Non-pigmented ciliary epithelial cell (primary cell): ENCODE measurements at places on chromosomes 1 and 21.

DNA sequence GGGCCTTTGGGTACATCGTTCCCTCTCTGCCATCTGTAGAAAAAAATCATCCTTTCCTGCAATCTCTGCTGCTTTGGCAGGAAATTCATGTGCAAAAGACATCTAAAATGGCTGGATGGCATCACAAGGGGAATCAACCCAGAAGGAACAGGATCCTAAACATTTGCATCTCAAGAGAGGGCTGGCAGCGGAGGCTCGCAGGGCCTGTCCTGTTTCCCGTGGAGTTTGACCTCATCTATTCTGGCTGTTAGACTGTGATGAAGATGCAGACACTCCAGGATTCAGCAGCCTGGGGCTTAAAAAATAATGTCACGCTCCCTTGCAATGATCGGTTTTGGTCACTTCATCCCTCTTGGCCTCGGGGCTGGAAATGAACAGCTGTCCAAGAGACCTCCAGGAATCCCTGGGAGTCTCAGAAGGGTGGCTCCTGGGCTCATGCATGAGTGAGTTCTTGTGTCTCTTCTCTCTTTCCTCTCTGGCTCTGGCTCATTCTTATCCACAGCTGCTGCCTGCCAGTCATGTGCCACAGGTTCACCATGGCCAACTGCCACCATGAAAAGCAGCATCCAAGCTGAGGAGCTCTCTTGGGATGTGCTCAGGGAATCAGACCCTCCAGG lies 16.1 kb upstream of the PCP4 start:
- DNase-seq, result no peak

DNA sequence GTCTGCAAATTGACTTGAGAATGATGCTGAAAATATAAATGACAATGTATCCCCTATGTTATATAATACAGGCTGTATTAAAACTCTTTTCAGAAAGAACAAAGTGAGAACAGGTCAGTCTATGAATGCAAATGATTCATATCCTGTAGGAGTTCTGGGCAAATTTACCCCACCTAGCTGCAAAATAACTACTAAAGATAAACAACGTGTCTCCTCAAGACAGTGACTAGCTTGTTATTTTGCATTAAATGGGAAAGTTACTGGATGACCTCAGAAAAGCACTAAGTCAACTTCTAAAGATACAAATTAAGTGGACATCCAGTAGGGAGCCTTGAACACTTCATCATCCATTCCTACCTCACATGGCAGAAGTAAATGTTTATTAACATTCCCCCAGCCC lies 11.1 kb downstream of the RNF19B start:
- no peak for DNase-seq

DNA sequence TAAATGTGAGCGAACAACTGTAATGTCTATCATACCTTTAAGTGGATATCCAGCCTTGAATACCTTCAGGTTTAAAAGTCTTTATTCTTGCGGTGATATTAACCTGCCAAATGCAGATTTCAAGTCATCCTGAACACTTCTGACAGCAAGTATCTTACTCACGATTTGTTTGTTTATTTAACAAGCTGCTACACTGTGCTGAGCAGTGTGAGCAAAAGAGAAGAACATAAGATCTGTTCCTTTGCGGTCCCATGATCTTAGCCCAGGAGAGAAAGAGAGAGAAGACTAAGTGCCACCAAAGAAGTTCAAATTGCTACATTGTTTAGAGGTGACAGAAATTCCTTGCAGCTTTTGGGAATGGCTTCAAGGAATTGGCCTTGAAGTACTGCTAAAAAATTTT lies 9.5 kb upstream of the IL24 start:
- DNase-seq, result no peak

GRCh38 chr1:165468253-165468652 lies 23.3 kb upstream of the RXRG start:
- DNase-seq, result no peak

- DNase-seq, result no peak
These were observed at the start of gene CYP4B1 for GRCh38 chr1:46798810-46799209. CYP4B1 (plus strand) TSS chr1:46799046; CDS start chr1:46799082, 36 bp downstream.

GRCh38 chr1:236868625-236869467 lies 73.8 kb downstream of the MTR start:
- DNase-seq, result no peak
